ENCODE measurements at places on chromosomes 2 and 18. TPM values are rescaled to one million over a fixed set of nuclear protein-coding genes. Genes with fewer than 3 reads are reported as not detected.
A peak's percentile ranks its signal among the peaks of the same experiment; 100 is the strongest.

Gene ERMN
- not detected for total RNA-seq

Gene TET3
- 3.6 TPM for total RNA-seq

DNA sequence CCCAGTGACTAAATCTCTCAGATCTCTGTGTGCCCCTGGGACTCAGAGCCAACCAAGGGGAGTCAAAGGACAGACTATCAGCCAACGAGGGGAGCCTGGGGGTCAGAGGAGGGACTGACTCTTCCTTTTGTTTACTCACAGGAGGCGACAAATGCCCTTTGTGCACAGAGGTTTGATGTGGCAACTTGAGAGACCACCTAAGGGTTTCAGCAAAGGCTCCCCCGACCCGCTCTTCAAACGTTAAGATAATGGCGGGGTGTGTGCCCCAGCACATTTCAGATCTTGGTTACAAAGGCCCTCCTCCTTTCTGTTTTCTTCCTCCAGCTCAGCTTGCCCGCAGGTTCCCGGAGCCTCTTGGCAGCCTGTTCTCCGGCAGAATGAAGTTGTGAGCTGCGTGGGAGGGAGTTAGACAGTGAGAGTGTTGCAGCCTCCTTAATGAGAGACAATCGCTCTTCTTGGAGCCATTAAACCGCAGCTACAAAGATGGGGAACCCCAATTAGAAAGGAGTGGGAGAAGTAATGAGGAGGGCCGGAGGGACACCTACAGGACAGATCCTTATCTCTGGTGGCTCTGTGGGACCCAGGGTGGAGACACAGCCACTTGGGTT, 76.2 kb downstream of the KIAA2012 start:
- DNase-seq = peak; percentile 17

DNA sequence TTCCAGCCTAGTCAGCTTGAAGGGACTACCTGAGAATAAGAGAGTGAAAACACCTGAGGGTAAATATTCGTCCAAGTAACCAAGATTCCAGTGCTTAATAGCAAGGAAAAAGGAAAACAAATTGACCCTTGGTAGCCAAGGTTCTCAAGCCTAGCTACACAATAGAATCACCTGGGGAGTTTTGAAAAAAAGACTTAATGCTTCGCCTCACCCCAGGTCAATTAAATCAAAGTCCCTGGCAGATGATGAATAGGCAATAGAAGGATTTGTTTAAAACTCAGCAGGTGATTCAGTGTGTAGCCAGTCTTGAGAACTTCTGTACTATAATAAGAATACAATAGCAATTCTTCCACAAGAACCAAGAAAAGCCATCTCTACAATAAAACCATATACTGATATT, 500.2 kb downstream of the XIRP2 start:
- no peak for DNase-seq

Measured in RPMI7951 (cell line).